ENCODE measurements at places on chromosomes 6 and 20.

- no peak for DNase-seq
Observed at GRCh38 chr6:25482996-25483395, 169.0 kb upstream of the SCGN start.

- no peak for DNase-seq
Observed at GRCh38 chr6:7631466-7631865, 41.5 kb downstream of the SNRNP48 start.

DNA sequence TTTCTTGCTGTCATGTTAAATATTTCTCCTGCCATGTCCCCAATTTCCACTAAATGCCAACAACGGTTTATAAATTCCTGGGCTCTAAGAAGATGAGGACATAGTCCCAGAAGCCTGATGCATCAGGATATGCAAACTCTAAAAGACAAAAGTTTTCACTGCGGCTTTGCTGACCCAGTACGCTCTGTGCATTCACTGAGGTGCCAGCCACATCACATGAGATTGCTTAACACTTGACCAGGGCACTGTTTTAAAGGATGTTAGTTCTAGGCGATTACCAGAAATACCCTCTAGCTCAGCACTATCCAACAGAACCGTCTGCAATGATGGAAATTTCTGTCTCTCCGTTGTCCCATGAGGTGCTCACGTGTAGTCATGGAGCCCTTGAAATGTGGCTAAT is 19.9 kb upstream of the ADTRP start:
- DNase-seq = no peak

- no peak for DNase-seq
Observed at GRCh38 chr6:83860359-83860755, 868 bp downstream of the CYB5R4 start.

GRCh38 chr20:35055445-35056276 is 36.9 kb downstream of the TRPC4AP start:
- no peak for DNase-seq

- peak; percentile 94 for DNase-seq
Observed at GRCh38 chr6:19836799-19837510, at the start of gene ID4. TSS of gene ID4 (plus strand) at chr6:19837370. CDS start at chr6:19837755, 385 bp downstream.

GRCh38 chr6:87753131-87753685 is 51.2 kb upstream of the AKIRIN2 start:
- no peak for DNase-seq

GRCh38 chr6:44662461-44663121 is 275.1 kb downstream of the CDC5L start:
- DNase-seq = no peak

DNA sequence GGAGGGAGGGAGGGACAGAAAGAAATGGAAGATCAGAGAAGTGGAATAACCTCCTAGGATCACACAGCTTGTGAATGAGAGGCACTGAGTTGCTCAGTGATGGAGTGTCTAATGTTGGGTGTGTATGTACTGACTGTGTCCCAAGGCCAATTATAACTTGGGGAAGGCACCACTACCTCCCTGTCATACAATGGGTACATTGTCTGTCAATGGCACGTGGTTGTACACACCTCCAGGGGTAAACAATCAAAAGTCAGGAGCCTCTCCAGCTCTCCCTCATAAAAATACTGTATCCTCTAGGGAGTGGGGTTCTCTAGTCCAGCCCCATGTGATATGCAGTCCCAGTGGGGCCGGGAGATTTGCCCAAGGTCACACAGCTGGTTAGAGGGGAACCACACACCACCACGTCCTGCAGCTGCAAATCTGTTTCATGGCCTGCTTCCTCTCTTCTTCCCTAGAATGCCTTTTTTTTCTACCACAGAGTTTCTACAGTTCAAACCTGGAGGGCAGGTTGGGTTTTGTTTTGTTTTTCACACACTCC is 112.5 kb downstream of the SNX5 start:
- no peak for DNase-seq

- DNase-seq = peak; percentile 30
Observed at GRCh38 chr6:157443066-157443800, 62.2 kb downstream of the ZDHHC14 start.

- no peak for DNase-seq
Observed at GRCh38 chr20:63957690-63958441, 1.6 kb upstream of the UCKL1 start.

DNA sequence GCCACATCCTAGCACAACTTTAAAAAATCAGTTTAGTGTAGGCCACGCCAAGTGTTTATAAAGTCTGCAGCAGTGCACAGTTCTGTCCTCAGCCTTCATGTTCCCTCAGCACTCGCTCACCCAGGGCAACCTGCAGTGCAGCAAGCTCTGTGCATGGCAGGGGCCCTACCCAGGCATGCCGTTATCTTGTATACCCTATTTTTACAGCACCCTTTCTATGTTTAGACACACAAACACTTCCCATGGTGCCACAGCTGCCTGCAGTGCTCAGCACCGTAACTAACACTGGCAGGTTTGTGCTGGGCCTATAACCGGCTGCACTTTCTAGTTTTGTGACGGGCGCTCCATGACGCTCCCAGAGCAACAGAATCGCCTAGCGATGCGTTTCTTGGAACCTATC is 43.8 kb downstream of the ZBTB46 start:
- no peak for DNase-seq

- no peak for DNase-seq
Observed at GRCh38 chr6:145241721-145242120, 493.6 kb downstream of the EPM2A start.

DNA sequence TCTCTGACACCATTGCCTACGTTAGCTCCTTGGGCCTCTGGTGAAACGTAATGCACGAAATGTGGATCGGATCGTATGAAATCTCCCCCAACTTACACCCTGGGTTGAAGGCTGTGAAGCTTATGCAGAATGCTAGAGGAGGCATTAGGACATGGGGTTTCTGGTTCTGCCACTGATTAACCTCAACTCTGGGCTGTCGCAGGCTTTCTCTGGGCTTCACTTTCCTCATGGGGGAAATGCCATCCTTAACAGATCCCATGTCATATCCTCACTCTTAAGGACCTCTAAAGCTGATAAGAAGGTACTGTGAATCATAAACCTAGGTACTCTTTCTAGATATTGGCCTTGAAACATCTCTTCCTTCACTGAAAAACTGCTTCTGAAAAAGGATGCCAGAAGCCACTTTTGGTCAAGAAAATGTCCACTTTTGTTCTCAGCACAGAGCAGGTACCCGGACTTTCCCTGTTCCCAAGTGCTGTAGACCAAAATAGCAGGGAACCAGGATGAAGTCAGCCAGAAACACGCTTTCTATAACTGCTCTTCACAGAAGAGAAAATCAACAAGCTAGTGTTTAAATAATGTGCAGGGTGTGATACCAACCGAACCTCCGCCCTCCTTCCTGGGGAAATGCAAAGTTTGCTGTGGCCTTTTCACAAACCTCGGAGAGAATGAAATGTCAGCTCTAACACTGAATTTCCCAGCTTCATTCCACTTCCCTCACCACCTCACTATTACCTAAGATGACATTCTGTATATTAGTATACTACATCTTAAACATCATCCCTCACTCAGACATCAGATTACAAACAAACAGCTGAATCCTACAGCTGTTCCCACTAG is 118.9 kb downstream of the BACH2 start:
- DNase-seq = no peak

GRCh38 chr6:72422171-72422570 is 199.7 kb upstream of the KCNQ5 start:
- DNase-seq = no peak

GRCh38 chr6:129567374-129567773 is 142.6 kb downstream of the ARHGAP18 start:
- no peak for DNase-seq

DNA sequence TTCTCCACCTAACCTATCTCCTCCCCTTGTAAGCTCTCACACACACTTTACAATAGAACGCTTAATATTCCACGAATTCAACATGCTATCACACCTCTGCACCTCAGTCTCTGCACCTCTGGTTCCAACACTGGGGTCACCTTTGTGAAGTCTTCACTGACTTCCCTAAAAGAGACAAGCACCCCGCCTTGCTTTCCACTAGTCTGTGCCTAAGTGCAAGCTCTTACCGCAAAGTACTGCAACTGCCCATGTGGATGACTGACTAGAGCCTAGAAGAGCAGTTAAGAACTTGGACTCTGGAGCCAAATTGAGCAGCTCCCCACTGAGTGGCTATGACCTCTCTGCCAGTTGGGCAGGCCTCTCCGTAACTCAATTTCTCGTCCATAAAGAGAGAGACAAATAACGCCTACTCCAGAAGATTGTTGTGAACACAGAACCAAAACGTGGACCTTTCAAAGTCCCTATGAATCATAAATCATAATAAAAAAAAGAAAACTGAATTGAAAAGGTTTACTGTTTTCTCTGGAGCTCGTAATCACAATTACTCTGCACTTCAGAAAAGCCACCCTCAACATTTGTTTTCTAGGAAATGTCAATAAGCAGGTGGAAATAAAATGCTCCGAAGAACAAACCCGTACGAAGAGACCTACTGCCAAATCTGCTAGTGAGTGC is 1.2 kb downstream of the IFNGR1 start:
- DNase-seq = no peak

- no peak for DNase-seq
Observed at GRCh38 chr6:10535193-10535592, 14.0 kb downstream of the GCNT2 start.

DNA sequence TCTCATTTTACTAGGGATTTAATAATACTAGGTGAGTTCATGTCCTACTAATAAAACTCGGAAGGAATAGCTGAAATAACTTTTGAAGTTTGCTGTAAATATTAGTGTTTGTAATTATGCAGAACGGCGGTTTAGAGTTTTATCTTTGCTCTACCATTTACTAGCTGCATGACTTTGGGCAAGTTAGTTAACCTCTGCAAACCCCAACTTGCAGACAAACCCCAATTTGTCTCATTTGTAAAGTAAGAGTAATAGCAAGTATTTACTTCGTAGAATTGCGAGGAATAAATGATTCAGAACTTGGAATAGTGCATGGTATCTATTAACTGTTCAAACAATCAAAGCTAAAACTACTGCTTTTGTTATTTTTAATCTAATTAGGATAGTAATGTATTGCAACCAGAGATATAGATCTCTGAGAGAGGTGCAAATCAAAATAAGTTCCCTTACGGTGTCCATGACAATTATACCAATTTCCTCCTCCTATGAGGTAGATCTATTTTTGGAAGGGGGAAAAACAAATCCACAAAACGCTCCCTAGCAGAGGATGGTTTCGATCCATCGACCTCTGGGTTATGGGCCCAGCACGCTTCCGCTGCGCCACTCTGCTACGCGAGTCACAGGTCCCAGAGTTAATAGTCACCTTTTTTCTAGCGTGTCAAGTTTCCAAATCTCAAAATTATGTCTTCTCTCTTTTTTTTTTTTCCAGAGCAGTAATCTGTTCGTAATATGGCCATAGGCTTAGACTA is 35.1 kb upstream of the BTN3A2 start:
- DNase-seq = no peak

GRCh38 chr6:114108119-114109002 is 137.4 kb upstream of the HDAC2 start:
- DNase-seq = no peak

GRCh38 chr6:42359021-42359420 is 92.7 kb downstream of the TRERF1 start:
- no peak for DNase-seq

- no peak for DNase-seq
Observed at GRCh38 chr6:44123544-44123943, 3.7 kb downstream of the MRPL14 start.

GRCh38 chr6:71248306-71248765 is 40.3 kb upstream of the OGFRL1 start:
- DNase-seq = peak; percentile 85

DNA sequence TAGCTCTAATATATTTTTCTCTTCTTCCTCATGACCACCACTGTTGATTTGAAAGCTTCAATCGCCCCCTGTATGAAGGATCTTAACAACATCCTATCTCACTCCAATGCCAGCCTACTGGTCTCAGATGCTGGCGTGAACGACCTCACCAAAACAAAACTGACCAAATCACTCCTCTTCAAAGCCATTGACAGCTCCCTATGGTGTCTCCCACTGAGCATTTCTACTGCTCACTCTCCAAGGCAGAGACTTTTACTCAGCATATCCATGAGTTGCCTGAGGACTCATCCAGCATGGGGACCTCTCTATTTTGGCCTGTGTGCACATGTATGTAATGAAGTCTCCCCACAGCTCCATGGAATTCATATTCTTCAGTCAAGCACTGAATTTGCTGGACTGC is 520.4 kb downstream of the TFAP2B start:
- DNase-seq = no peak

DNA sequence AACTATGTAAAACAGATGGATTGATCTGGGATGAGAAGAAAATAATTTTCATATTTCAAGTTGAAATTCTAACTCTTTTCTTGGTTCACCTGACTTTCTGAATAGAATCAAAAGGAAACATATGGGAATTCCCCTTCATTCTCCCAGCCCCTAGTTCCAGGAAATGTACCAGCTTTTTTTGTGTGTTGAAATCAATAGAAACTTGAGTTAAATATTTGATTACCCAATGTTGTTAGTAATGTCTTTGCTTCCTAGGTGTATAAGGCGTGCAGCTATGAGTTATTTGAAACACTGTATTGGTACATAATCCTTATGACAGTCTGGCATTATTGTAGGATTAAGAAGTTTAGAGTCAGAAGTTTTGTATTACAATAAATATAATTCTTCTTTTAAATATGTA is 21.5 kb downstream of the VNN2 start:
- no peak for DNase-seq

DNA sequence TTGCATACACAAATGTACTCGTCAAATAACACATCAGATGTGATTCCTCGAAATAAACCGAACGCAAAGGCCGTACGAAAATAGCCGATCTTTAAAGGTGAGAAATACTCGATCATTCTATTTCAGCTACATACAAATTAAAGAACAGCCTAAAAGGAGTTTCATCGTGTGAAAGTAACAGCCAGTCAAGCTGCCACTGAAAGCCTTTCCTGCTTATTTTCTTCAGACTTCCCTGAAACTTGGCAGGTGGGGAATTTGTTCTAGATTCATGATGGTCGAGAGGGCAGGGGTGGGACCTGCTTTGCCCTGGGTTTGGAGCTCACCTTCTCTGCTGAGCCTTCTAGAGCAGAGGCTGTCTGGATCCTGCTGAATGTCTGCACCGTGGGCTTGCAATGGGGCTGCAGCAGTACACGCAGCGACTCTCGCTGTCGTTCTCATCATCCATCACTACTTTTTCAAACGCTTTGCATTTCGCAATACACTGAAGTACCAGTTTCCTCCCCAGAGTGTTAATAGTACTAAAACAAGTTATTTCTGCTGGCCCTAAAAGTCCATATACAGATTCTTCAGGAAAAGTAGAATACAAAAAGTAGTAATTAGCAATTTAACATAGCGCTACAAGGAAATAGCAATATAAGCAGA is 16.2 kb downstream of the FOXC1 start:
- no peak for DNase-seq

DNA sequence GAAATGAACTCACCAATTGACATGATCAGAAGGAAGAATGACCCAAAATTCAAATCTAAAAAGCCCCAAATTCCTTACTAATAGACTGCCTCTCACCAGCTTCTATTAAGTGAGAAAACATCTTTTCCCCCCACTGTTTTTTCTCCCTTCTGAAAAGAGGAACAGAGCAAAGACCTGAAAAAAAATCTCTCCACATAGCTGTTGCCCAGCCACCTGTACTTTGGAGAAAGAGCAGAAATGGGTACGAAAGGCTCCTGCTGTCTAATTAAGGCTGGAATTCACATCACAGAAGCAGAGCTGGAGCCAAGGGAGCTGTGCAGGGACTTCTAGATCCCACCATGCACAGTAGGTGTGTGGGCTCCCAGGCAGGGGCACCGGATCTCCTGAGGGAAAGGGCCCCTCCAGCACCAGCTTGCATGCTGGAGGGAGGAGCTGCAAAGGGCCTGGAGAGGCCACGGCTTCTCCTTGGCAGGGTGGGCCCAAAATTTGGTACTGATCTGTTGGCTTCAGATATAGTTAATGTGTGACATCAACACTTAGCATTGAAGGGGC is 73.2 kb upstream of the DUSP22 start:
- DNase-seq = no peak

- no peak for DNase-seq
Observed at GRCh38 chr20:5973172-5973571, 22.7 kb downstream of the MCM8 start.
